HFF-Myc (cell line): ENCODE measurements at places on chromosomes 12 and 14.

- DNase-seq, result peak; percentile 5
Observed at GRCh38 chr14:99320105-99320572, 48.1 kb upstream of the BCL11B start.

DNA sequence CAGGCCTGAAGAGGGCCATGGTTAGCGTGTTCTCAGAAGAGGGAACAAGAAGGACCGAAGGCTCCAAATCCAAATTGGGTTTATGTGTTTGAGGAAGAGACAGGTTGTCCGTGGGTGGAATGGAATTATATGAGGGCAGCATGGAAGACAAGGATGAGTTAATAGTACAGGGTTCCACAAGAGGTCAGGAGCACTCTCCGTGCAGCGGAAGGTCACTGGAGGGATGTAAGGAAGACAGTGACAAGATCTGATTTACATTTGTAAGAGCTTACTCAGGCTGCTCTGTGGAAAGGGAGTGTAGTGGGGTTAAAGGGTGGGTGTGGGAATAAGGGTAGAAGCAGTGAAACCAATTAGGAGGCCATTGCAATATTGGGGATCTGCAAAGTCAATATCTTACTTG, 97.0 kb downstream of the TPH2 start:
- DNase-seq, result no peak

DNA sequence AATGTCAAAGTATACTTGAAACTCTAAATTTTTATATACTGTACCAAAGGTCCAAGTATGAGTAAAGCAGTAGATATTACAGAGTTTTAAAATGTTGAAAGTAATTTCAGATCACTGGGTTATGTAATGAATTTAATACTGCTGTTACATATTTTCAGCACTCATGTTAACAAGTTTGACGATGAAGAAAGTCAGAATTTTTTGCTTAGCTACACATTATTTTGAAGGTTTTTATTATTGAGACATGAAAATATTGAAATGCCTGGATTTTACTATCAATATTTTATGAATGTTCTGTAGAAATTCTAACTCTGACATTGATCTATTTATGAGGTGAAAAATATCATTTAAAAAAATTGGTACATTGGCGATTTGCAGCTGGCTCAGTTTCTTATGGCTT, 1030.3 kb downstream of the FSCB start:
- no peak for DNase-seq

DNA sequence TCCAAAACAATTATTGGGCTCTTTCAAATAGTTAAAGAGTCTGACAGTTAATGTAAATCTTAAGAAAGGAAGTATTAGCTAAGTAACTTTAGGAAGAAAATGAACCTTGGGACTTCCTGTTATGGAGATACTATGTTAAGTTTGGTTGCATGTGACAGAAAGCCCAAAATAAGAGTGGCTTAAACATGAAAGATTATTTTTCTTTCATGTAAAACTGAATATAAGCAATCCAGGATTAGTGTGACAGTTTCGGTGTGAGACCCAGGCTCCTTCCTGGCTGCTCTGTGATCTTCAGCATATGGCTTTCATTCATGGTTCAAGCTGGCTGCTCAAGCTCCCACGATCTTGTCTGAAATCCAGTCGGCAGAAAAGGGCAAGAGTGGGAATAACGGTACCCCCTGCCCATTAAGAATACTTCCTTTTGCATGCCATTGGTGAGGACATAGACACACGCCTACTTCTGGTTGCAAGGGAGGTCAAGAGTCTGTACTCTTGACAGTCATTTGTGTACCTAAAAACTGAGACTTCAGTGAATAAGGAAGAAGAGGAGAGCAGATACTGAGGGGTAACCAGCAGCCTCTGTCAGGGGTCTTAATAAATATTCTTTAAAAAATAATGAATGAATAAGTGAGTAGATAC, 2.2 kb upstream of the RPAP3 start:
- no peak for DNase-seq

DNA sequence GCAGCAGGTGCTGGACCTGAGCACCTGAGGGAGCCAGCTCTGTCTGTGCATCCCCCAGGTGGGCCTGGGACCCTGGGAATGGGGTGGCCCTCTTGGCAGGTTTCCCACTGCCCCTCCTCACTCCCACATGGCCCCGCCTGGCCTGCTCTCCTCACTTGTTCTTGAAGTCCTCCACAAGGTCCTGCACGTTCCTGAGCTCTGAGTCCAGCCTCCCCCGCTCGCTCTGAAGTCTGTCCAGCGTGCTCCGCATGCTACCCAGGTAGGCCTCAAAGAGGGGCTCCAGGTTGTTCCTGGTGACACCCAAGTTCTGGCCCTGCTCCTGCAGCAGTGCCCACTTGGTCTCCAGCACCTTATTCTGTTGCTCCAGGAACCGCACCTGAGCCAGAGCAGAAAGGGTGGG, 2.9 kb downstream of the KRT79 start:
- DNase-seq, result no peak

DNA sequence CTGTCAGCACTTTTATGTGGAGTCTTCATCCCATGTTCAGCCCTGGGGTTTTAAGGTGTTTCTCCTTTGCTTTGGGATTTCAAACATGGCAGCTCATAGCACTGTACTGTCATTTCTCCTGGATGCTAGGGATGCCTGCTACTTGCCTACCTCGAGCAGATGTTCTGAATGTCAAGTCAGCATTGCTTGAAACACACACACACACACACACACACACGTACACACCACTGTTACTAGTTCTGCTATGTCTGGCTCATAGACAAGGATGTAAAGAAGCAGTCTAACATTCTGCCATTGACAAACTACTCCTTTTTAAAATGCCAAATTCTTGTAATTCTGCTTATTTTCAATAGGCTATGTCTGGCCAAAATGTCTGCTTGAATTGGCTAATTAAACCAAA, 72.7 kb downstream of the SAMD4A start:
- DNase-seq, result no peak

- DNase-seq, result no peak
Observed at GRCh38 chr12:57236925-57237595, 7.5 kb downstream of the SHMT2 start.

GRCh38 chr12:48263617-48264016, 60.5 kb upstream of the OR10AD1 start:
- no peak for DNase-seq

DNA sequence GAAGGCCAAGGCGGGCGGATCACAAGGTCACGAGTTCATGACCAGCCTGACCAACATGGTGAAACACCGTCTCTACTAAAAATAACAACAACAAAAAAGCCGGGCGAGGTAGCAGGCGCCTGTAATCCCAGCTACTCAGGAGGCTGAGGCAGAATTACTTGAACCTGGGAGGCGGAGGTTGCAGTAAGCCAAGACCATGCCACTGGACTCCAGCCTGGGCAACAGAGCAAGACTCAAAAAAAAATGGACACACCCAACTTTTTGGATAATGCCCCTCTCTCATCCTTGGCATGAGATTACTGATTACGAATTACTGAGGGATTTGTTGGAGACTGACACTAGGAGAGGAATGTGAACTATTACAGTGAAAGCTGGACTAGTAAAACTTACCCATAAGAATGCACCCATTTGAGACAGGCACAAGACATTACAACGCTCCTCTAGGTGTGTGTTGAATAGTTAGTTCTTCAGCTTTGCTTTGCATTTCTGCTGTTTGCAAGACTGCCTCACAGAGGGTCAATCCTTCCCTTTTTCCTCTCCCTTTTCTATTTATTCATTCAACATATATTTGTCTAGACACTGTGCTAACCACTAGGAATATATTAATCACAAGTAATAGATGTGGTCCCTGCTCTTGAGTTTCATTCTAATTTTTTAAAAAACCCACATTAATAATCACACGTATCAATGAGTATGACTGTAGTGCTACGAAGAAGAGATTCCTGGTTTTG, 46.0 kb upstream of the OR5AU1 start:
- DNase-seq, result no peak

GRCh38 chr12:26334621-26335124, 139.3 kb downstream of the SSPN start:
- no peak for DNase-seq

DNA sequence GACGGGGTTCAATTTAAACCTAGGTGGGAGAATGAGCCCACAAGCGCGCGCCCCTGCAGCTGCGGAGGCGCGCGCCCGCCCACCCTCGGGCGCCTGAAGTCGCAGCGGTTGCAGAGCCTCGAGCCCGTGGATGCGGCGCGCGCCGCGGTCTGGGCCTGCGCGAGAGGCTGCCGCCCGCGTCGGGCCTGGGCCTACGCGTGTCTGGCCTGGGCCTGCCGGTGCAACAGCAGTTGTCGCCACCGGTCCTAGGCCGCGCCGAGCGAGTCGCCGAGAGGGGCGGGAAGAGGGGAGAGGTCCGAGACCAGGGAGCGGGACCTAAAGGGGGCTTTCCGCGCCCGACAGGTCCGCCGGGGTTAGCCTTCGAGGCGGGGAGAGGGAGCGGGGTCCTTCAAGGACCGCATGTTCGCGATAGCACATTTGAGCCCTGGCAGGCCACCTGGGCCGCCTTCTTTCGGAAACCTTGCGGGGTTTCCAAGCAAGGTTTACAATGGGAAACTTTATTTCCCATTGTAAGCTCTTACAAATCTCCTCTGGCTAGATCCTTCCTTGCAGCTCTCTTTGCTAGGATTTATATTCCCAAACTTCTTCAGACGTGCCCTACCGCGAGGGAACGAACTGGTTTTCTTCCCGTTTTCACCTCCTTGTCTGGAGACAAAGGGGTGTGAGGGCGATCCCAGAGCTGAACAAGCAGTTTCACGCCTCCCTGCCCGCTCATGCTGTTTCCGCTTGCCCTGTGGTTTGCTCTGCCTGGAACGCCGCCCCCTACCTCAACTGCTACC, 6.8 kb downstream of the SIX6 start:
- no peak for DNase-seq

DNA sequence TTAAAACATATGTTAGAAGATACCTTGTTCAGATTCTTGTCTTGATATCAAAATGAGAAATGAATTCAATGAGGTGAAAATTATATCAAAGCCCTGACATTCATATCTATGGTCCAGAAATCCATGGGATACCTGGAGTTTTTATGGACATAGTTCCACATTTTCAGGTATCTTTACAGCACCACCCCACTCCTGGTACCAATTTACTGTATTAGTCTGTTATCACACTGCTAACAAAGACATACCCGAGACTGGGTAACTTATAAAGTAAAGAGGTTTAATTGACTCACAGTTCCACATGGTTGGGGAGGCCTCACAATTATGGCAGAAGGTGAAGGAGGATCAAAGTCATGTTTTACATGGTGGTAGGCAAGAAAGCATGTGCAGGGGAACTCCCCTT, 361.5 kb downstream of the PRKD1 start:
- no peak for DNase-seq

DNA sequence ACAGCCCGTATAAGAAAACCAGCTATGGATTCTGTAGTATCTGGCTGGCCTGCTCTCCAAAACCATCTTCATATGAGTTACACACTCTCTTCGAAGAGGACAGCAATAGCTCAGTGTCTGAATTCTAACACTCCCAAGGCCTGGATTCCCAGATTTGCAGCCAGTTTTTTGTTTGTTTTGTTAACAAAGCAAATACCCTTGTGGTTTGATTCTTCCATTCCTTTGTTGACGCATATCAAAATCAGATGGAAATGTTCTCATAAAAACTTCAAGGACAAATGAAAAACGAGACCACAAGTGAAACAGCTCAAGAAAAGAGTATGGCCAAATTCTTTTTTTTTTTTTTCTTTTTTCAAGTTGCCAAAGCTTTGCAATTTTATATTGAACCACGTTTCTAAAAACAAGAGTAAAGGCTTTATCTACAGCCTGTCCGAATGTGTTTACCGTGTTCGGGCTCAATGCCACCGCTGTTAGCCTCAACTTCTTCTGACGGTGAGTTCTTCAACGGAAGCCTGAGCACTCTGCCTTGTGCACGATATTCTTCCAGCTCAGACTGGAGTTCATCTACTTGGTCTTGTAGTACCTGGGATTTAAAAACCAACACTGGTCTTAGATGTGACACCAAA, 67.5 kb downstream of the NIN start:
- DNase-seq, result peak; percentile 89

DNA sequence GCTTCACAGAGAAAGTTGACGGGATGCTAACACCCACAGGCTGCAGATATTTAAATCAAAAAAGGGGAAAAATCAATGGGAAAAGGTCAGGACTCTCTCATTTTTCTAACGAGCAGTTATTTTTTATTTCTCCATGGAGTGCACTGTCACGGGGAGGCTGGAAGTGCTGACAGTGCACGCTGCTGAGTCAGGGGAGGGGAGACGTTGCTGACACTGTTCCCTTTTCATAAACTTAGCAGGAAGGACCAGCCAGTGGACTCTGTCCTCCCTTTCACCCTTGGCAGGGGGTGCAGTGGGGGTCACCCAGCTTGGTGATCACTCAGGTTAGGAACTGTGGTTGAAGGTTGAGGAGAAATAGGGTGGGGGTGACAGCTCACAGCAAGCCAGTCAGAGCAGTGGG, 65.6 kb upstream of the FUT8 start:
- no peak for DNase-seq

- DNase-seq, result peak; percentile 11
Observed at GRCh38 chr12:45914090-45914489, 76.3 kb downstream of the SCAF11 start.

GRCh38 chr12:25792031-25792430, 166.5 kb upstream of the RASSF8 start:
- no peak for DNase-seq

DNA sequence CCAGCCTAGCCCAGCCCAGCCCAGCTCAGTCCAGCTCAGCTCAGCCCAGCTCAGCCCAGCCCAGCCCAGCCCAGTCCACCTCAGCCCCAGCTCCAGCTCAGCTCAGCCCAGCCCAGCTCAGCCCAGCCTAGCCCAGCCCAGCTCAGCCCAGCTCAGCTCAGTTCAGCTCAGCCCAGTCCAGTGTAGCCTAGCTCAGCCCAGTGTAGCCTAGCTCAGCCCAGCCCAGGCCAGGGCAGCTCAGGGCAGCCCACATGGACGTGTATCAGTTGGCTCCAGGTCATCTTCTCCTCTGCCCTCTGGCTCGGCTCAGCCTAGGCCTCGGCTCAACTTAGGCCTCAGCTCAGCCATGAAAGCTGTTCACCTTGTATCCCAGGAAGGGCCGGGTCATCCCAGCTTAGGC, 64.7 kb downstream of the TMEM121 start:
- no peak for DNase-seq

DNA sequence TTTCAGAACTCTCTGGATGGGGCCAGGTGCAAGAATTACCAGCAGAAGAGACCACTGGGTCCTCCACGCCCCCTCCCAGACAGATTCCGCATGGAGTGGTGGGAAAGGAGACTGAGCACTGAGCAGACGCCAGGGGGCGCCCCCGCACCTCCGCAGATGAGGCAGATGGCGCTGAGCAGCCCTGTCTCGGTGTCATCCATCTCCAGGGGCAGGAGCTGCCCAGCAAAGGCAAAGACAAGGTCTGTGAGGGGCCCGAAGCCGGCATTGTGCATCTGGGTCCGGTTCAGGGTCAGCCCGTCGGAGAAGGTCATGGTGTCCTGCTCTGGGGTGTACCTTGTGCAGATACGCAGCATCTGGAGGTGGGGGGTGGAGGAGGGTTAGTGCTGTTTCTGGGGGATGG, 6.3 kb upstream of the ITGB7 start:
- no peak for DNase-seq

DNA sequence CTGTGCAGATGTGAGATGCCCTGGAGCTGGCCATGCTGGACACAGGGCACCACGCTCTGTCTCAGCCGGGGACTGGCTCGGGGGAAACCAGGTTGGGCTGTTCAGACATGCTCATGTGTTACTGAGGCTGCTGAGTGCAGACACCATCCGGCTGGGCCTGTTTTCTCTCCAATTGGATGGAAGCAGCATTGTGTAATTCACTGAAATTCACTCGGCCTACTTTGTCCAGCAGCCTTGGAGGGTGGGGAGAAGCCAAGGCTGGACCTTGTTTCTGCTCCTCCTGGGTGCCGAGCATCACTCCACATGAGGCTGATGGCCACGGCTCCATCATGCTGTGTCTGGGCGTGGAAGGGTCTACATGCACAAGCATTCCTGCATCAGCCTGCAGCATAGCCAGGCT, 130.7 kb downstream of the SMOC1 start:
- DNase-seq, result no peak
